Foreskin fibroblast (primary cell): ENCODE measurements at places on chromosomes 4 and X.

DNA sequence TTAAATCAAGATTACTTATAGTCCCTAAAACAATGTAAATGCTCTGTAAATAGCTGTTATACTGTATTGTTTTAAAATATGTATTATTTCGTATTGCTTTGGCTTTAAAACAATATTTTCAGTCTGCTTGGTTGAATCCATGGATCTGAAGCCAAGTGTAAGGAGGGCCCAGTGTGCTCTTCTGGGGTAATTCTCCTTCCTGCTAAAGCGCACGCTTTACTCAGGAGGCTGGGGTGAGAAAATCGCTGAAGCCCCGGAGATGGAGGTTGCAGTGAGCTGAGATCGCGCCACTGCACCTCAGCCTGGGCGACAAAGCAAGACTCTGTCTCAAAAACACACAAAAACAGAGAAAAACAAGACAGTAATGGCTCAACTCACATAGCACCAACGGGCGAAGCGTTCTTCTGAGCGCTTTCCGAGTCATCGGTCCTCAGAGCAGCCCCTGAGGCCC lies 391 bp upstream of the IDUA start:
- no peak for DNase-seq

DNA sequence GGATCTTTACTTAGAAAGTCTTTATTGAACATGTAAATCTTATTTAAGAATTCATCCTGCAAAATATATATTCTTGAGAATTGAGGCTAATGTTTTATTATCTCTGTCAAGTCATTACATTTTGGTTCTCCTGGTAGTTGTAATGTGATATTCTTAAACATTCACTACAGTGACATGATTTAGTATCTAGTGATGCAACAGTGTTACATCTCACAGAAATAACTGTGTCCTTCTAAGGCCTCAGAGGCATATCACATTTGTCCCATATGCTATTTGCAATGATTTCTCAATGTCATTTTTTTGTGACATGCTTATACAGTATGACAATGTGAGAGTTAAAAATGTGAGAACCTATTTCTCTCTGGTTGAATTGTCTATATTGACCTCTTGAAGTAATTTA lies 34.1 kb downstream of the PRRG1 start:
- DNase-seq = peak; percentile 20

DNA sequence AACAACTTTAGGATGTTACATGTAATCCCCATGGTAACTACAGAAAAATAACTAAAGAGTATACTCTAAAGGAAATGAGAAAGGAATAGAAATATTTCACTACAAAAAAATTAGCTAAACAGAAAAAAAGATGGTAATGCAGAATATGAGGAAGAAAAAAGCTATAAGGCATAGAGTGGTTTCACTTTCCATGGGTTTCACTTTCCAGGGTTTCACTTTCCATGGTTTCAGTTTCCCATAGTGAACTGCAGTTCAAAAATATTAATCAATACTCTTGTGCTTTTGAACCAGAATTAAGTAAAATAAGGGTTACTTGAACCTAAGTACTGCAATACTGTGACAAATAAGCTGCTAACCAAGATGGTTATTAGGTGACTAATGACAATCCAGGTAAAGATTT lies 42.0 kb downstream of the NPFFR2 start:
- no peak for DNase-seq

GRCh38 chr4:185384930-185385331 lies 10.8 kb downstream of the LRP2BP start:
- peak; percentile 32 for DNase-seq

- no peak for DNase-seq
Observed at GRCh38 chrX:39758791-39759525, 338.8 kb downstream of the BCOR start.

DNA sequence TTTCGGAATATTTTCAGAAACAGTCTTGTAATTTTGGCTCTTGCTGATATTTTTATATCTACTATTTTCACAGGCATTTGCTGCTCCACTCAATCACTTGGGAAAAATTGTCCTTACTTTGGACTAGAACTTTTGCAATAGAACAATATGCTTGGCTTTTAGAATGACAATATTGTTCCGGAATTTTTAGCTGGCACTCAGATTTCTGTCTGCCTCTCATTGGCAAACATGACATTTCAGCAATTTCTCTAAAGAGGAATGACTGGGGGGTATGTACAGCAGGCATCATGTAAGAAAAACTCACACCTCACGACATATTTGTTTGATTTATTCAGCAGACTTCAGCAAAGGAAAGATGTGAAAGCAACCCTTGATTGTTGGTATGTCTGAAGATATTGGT lies 243.6 kb upstream of the GPRIN3 start:
- no peak for DNase-seq

DNA sequence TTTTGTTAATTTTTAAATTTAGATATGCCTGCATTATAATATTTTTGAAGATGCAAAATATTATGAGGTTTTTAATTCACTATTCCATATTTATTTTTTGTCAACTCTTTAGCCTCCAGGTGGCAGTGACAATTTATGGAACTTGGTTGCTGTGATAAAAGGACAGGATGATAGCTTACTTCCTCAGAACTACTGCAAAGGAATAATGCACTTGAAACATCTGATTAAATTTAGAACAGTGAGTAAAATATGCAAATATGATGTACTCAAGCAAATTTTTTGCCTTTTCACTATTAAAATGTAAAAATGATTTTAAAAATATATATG lies 45.1 kb downstream of the SPATA4 start:
- peak; percentile 7 for DNase-seq

DNA sequence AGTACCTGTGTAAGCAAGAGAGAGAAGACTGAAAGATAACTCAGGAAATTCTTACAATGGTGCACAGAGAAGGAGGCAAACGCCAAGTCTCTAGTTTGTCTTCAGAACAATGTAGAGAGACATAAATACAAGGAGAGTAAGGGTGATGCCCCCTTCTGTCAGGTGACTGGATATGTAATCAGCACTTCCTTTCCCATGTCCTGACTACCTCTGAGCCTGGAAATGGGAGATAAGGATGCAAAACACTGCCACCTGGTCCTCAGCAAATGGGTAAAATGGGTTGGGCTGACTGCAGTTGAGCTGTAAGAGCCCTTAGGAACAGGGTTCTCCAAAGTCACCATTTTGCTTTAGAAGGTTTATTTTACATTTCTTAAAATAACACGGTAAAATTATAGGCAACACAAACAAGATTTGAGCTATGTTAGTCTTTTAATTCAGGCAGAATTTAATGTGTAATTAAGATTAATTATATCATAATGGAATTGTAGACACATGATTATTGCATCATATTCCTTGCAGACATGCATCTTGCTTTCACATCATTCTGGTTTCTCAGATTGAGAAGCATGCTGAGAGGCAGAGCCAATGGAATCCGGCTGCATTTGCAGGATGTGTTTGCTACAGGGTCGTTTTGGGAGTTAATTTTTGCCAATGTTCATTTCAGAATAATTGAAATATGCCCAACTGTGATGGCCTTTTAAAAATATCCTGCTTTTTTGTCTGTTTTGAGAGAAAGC lies 37.2 kb upstream of the ARX start:
- DNase-seq = no peak

DNA sequence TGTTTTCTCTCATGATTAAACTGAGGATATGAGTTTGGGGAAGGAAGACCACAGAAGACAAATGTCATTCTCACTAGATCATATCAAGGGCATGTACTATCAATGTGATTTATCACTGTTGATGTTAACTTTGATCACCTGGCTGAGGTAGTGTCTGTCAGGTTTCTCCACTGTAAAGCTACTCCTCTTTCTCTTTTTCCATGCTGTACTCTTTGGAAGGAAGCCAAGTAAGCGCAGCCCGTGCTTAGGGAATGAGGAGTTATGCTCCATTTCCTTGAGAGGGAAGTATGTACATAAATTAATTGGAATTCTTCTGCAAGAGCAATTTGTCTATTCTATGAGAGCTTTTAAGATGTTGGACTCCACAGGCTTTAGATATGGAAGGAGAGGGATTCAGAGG lies 4.0 kb upstream of the KANTR start:
- DNase-seq = no peak
